GM23248 (cell line): ENCODE measurements at places on chromosomes 5 and 9.
A peak's percentile ranks its signal among the peaks of the same experiment; 100 is the strongest.

GRCh38 chr5:1343931-1344901 is 683 bp downstream of the CLPTM1L start:
- H3K27ac ChIP-seq: peak overlapping the region; percentile 17; the same call in 1 of the 2 replicates
- H3K27me3 ChIP-seq: no peaks in the 10 kb centered on the region
- peaks cover 14% of the 10 kb centered on the region for H3K4me1 ChIP-seq

DNA sequence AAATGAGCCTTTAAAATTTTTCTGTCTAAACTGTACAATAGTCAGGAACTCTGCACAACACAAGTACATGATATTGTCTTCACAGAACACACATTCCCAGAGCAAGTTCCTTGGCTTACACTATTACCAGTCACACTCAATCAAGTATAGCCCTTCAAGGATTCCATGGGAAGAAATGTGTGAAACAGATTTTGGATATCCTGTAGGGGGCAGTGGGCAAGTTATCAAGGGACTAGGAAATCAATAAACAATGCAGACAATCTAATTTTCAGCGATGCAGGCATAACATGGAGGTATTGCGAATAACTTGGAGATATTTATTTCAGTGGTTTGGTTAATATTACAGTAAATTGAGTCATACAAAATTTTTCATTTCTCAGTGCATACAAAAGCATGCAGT is 1171.5 kb upstream of the NUDT12 start:
- H3K27ac ChIP-seq: no peak overlapping the region
- H3K4me1 ChIP-seq: no peaks in the 10 kb centered on the region
- H3K36me3 ChIP-seq: no peaks in the 10 kb centered on the region
- no peak for DNase-seq

GRCh38 chr5:150553402-150553801 is 45.5 kb downstream of the NDST1 start:
- H3K27ac ChIP-seq: no peak overlapping the region
- DNase-seq: no peak
- H3K4me3 ChIP-seq: no peak overlapping the region
- H3K36me3 ChIP-seq: peaks cover 63% of the 10 kb centered on the region
- no peaks in the 10 kb centered on the region for H3K27me3 ChIP-seq

- peak; percentile 18 for DNase-seq
- peak overlapping the region; percentile 73 for H3K27ac ChIP-seq
These were observed 95.0 kb downstream of the PCSK1 start for GRCh38 chr5:96338091-96338490.

DNA sequence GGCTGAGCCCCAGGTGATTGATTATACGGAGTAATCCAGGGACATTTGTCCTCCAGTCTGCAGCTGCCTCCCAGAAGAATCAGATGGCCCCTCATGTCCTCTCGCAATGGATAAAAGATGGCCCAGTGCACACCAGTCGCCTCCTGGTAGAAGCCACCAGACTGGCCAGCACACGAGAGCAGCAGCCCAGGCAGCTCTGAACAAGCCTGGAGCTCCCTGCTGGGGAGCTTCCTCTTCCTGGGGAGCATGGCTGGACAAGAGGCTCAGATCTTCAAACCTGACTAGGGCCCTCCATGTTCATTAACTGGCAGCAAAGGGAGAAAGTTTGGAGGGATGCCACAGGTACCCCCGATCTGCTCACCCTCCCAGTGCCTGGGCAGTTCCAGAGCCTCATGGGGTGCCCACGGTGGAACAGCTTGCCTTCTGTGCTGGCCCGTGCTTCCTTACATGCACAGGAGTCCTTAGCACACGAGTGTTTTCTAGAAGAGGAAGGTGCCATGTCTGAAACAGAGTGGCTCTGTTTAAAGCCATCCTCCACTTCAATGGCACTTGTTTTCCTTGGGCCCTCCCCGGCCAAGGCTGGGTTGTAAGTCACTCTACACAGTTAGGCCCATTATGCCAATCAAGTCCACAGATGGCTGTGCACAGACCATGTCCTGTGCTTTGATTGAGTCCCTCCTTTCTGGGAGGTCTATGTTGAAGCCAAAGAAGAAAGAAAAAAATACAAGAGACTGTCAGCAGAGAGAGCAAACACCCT is 75.6 kb downstream of the PRRT1B start:
- H3K27me3 ChIP-seq: no peaks in the 10 kb centered on the region
- H3K4me1 ChIP-seq: no peaks in the 10 kb centered on the region
- H3K27ac ChIP-seq: no peak overlapping the region

DNA sequence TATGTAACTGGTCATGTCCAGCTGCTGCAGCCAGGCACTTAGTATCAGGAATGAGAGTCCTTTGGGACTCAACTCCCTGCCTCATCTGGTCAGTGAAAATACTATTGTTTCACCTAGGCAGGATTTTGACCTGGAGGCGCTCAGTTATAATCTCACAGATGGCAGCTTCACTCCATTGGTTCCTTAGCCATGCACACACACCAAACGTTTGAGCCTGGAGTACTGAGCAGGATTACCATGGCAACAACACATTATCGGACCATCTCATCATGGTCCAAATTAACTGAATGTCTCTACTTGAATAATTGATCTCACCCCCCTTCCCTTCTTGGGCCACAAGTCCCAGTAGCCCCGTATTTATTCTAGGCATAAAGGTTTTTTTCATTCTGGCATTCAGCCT is 15.0 kb upstream of the SREK1 start:
- no peak for DNase-seq
- no peaks in the 10 kb centered on the region for H3K27me3 ChIP-seq
- H3K4me1 ChIP-seq: no peaks in the 10 kb centered on the region
- no peaks in the 10 kb centered on the region for H3K36me3 ChIP-seq
